Activated CD4-positive, alpha-beta T cell treated with anti-CD3 and anti-CD28 coated beads, Interleukin-2, amount 50 U/mL, for 48 hours (primary cell): ENCODE measurements at places on chromosomes 6 and 20.

DNA sequence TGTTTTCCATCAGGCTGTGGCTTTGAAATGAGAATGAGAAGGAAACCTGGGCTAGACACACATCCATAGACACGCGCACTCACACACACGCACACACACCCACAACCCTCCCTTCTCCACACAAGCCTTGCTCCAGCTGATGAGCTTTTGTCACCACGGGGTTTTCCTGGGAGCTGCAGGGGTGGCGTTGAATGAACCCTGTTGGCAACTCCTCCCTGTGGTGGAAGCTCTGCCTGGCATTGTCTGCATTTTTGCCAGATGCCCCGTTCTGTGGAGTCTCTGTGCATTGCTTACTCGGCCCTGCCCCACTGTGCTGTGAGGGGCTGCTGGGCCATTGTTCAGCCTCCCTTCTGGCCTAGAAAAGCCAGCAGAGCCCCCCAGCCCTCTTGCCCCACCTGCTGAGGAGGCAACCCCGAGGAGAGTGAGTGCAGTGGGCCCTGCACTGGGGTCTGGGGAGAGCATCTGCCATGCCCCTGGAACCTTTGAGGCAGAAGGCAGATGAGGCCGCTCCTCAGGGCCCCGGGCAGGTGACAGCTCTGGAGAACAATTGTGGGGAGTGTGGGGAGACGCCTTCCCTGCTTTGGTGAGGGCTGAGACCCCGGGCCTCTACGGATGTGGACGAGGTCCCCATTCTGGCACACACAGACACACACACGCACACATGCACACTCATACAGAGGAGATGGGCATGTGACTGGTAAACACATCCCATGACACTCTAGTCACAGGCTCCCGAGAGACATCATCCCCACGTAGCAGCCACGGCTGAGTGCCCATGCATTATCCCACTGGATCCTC is 9.9 kb downstream of the ADIG start:
- DNase-seq = no peak

GRCh38 chr20:37323985-37324384 is 22.0 kb upstream of the SRC start:
- DNase-seq = no peak

DNA sequence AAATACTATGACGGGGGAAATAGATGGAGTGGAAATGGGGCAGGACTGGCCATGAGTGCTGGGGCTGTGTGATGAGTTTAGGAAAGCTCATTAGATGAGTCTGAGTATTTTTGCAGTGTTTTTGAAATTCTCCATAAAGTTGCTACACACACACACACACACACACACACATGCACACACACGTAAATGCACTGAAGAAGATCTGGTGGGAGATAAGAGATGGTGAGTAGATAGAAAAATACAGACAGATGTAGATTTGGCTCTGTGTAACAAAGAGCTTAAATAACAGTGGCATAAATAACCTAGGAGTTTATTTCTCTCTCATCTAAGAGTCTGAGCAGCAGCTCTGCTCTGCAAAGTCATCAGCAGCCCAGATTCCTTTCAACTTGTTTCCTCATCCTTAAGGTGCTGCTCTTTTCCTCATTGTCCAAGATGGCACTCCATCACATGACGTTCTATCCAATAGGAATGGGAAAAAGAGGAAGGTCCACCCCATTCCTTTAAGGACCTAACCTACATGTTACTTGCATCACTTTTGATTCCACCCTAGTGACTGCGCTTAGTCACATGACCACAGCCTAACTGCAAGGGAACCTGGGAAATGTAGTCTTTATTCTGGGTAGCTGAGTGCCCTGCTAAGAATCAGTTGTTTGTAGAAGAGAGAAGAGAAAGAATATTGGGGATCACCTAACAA is 76.4 kb downstream of the EYA2 start:
- no peak for DNase-seq

DNA sequence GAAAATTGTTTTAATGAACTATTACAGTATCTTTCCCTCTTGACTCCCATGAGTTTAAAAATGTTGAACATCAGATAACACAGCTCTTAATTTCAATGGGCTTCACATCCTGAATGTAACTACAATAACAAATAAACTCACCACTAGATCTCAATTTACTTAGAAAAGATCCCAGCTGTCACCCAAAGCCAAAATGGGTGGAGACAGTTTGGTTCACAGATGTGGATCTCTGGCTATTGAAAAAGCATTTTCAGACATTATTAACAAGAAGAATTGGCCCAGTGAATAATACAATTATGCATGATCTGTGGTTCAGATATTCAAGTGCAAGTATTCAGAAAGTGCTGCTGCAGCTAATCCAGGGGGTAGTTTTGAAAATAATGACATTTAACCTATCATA is 184.7 kb upstream of the RALGAPA2 start:
- no peak for DNase-seq

DNA sequence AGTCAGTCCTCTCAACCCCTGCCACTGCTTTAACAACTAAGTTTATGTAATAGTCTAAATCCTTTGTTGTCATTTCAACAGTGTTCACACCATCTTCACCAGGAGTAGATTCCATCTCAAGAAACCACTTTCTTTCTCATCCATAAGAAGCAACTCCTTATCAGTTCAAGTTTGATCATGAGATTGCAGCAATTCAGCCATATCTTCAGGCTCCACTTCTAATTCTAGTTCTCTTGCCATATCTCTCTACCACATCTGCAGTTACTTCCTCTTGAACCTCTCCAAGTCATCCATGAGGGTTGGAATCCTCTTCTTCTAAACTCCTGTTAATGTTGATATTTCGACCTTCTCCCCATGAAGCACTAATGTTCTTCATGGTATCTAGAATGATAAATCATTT is 57.9 kb upstream of the FOXO3 start:
- DNase-seq = no peak

DNA sequence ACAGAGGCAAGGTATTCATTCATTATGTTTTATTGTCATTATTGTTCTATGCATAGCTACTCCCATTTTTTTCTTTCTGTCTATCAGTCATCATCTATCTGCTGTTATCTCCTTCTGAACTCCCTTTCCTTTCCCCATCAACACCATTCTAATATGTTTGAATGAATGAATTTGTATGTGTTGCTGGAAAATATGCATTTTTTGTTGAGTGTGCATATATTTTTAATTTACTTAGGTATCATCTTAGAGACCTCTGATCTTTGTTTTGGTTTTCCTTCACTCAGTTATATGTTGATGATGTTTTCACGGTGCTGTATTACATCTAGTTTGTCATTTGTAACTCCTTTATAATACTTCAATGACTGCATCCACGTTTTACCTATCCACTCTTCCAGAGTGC is 12.1 kb upstream of the PRL start:
- no peak for DNase-seq

- no peak for DNase-seq
Observed at GRCh38 chr6:167445568-167445967, 120.7 kb downstream of the TTLL2 start.

DNA sequence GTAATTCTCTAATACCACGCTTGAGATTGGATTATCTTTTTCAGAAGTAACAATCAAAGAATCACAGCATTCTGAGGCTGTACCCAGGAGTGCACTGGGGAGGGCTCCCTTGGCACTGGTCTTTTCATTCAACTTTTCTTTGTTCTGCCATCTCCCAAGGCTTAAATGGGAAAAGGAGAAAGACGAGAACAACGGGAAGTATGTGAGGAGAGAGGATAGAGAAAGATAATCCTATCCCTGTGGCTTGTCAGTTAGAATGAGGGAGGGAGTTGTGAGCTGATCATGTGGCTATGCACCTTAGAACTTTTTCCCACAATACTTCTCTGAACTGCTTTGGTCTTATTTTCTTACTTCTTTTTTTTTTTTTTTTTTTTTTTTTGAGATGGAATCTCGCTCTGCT is 83.1 kb downstream of the CAP2 start:
- no peak for DNase-seq

- DNase-seq = no peak
Observed at GRCh38 chr20:25321262-25321831, 69.3 kb downstream of the ABHD12 start.

- no peak for DNase-seq
Observed at GRCh38 chr6:106924694-106925523, 49.6 kb downstream of the CD24 start.

- no peak for DNase-seq
Observed at GRCh38 chr6:63868351-63868750, 232.7 kb downstream of the PHF3 start.

DNA sequence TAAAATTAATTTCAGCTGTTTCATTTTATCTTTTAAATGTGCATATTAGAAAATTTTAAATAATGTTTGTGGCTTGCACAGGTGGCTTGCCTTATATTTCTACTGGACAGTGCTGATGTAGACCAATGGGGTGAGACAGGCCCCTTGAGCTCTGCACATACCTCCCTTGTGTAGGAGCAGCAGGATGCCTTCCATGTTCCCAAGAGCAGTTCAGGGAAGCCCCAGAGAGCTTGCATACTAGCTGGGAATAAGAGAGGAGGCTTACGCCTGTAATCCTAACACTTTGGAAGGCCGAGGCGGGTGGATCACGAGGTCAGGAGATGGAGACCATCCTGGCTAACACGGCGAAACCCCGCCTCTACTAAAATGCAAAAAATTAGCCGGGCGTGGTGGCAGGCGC is 61.4 kb downstream of the RFPL4B start:
- DNase-seq = no peak

DNA sequence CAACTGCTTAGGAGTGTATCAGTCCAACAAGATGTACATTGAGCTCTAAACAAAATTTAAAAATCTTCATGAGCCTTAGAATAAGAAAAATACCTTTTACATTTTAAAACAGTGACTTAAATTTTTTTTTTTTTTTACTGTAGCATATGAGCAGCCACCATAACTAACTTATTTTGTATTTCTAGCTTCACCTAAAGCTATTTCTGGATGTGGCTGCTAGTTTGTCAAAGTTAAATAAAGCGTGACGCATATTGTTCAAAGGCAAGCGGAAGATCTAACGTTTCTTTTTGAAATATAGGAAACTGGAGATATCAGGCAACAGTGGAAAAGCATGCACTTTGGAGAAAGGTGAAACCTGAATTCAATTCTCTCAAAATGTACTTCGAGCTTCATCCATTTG is 3.3 kb upstream of the IL22RA2 start:
- no peak for DNase-seq

GRCh38 chr6:21478883-21479539 is 114.5 kb upstream of the SOX4 start:
- DNase-seq = no peak

DNA sequence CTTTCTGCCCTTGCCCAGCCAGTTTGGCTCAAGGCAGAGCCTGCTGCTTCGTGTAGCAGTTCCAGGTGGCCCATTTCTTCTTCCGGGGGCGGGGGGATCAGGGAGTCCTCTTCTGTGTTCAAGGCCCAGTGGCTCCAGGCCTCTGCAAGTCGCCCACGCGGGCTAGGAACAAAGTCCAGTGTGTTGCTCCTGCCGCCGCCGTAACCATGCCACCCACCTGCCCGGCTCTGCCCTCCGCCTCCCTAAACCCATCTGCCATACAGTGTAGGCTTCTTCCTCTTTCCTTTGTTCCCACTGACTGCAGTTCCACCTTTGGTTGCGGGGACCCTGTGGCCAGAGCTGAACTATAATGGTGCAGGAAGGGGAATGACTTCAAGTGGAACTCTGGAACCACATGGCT is 43.9 kb upstream of the SRF start:
- no peak for DNase-seq

DNA sequence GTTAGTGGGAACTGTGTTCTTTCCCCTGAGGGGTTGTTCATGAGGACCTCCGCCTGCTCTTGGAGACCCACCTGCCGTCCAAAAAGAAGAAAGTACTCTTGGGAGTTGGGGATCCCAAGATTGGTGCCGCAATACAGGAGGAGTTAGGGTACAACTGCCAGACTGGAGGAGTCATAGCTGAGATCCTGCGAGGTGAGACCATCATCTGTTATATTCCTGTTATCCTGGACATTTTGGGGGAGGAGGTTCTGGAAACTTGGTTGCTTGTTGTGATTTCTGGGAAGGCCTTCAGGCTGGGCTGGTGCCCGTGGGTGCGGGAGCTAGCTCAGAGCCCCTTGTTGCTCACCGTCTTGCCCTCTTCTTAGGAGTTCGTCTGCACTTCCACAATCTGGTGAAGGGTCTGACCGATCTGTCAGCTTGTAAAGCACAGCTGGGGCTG is 2.0 kb downstream of the NOP56 start:
- DNase-seq = no peak

GRCh38 chr6:102215425-102215824 is 821.9 kb downstream of the GRIK2 start:
- DNase-seq = no peak

- DNase-seq = no peak
Observed at GRCh38 chr6:45507186-45507585, 129.5 kb upstream of the SUPT3H start.

GRCh38 chr6:119686644-119687043 is 337.1 kb upstream of the MAN1A1 start:
- no peak for DNase-seq

GRCh38 chr6:118565311-118565960 is 17.3 kb downstream of the PLN start:
- no peak for DNase-seq

GRCh38 chr6:132084811-132085509 is 133.8 kb upstream of the CCN2 start:
- DNase-seq = no peak

DNA sequence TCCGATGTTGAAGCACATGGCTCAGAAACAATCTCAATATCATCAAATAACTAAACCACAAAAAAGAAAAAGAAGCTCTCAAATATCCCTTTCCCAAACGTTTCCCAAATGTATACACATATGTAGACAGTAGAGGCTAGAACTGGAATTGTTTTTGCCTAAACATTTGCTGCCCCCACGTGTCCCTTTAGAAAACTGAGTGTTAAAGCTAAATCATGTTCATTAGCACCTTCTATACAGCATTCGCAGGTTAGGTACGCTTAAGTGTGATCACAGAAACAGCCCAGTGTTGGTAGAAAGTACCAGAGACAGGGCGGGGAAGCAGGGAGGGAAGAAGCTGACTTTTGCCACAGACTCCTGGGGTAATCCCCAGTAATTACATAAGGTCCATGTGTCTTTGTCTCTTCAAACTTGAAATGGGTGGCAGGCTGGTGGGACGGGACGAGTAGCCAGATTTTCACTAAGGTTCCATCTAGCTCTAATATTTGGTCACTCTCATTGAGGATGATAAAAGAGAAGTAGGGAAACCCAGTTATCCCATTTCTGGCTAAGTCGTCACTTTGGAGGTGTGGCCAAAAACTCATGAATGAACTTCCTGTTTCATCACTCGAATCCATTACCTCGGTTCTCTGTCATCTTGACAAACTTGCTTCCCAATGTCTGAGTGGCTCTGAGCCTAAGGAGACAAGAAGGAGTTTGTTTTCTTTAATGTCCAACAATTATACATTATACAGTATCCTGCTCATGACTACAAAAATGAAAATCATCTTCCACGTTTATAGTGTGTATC is 15.0 kb upstream of the TFAP2A start:
- no peak for DNase-seq

DNA sequence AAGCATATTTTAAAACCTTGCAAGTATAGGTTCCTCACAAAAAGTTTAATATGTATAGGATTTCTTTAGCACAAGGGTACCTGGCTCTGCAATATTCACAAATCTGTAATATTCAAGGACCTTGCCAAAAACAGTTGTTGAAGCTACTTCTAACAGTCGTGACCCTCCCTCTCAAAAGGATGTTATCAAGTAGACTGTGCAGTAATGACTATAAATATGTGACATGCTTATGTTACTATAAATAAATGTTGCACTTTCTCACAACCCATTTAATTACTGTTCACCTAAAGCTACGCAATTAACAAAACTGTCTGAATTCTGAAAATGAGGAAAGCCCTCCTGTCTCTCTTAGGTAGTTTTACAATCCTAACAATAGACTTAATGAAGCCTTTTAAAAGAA is 41.8 kb downstream of the FYN start:
- DNase-seq = no peak

GRCh38 chr20:23277316-23277715 is 73.3 kb upstream of the NXT1 start:
- no peak for DNase-seq

- DNase-seq = no peak
Observed at GRCh38 chr6:110360676-110361075, 2.5 kb upstream of the METTL24 start.
